ENCODE measurements at places on chromosomes 12 and 14.

DNA sequence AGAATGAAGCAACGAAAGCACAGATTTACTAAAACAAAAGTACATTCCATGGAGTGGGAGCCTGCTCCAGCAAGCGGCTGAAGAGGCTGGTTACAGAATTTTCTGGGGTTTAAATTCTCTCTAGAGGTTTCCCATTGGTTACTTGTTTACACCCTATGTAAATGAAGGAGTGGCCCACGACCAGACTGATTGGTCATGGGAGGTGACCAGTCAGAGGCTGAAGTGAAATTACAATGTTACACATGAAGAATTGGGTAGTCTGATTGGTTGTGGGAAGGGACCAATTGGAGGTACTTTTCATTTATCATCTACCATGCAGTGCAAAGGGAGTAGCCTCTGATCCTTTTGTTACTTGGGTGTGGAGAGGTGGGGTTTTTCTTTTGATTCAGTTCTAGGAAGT lies 36.2 kb upstream of the APPL2 start:
- DNase-seq = no peak

DNA sequence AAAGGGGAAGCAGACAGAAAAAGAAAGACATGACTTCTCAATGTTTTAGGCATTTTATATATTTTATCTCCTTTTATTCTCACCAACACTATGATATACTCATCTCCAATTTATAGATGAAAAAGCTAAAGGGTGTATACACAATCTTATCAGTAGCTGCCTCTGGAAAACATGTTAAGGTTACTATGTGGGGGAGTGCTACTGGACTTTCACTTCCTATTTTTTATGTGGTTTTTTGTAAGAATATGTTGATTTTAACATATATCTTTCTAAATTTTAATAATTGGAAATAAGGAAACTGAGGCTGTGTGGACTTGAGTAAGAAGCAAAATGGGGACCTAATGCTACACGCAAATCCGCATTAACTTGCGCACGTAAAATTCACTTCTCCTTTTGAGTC lies 99.6 kb upstream of the PDE3A start:
- DNase-seq = no peak

- no peak for DNase-seq
These were observed 97.4 kb downstream of the CDK17 start for GRCh38 chr12:96302687-96303310.

- no peak for DNase-seq
These were observed 384.6 kb downstream of the APAF1 start for GRCh38 chr12:99029511-99030271.

DNA sequence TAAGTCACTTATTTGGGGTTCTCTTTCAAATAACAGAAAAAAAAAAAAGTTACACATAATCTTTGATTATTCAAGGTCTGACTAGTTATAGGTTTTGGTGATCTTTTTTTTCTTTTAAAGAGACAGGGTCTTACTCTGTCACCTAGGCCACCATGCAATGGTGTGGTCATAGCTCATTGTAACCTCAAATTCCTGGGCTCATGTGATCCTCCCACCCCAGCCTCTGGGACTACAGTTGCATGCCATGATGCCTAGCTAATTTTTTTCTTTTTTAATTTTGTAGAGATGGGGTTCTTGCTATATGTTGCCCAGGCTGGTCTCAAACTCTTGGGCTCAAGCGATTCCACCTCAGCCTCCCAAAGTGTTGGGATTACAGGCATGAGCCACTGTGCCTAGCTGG lies 56.5 kb upstream of the CFL2 start:
- DNase-seq = no peak

- no peak for DNase-seq
These were observed 9.8 kb downstream of the FAM181A start for GRCh38 chr14:93936926-93937325.

DNA sequence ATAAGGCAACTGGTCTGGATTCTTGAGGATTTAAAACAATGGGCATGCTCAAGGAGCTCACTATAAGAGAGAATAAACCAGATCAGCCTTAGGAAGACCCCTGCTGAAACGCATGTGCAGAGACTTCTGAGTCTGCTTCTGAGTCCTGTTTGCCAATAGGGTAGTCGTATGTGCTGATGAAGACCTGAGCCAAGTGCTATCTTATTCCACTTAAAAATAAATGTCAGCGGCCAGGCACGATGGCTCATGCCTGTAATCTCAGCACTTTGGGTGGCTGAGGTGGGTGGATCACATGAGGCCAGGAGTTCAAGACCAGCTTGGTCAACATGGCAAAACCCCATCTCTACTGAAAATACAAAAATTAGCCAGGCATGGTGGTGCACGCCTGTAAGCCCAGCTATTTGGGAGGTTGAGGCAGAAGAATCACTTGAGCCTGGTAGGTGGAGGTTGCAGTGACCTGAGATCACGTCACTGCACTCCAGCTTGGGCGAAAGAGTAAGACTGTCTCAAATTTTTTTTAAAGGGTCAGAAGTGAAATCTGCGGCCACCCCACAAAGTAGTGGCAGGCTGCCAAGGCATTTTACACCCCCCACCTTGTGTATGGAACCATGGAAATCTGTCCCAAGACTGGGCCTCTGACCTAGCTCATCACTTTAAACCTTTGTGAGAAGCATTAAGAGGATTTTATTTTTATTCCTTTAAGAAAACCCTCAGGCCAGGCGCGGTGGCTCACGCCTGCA lies 20.3 kb downstream of the RFC5 start:
- no peak for DNase-seq

- DNase-seq = peak; percentile 89
These were observed 5.6 kb upstream of the CRIP1 start for GRCh38 chr14:105480807-105481801.

GRCh38 chr12:126182619-126183236 lies 1117.5 kb downstream of the AACS start:
- no peak for DNase-seq

All from stimulated activated CD4-positive, alpha-beta T cell treated with anti-CD3 and anti-CD28 coated beads, Interleukin-4, amount 100 ng/mL, for 1 hour (primary cell).